ENCODE measurements at places on chromosomes 2 and 18.

DNA sequence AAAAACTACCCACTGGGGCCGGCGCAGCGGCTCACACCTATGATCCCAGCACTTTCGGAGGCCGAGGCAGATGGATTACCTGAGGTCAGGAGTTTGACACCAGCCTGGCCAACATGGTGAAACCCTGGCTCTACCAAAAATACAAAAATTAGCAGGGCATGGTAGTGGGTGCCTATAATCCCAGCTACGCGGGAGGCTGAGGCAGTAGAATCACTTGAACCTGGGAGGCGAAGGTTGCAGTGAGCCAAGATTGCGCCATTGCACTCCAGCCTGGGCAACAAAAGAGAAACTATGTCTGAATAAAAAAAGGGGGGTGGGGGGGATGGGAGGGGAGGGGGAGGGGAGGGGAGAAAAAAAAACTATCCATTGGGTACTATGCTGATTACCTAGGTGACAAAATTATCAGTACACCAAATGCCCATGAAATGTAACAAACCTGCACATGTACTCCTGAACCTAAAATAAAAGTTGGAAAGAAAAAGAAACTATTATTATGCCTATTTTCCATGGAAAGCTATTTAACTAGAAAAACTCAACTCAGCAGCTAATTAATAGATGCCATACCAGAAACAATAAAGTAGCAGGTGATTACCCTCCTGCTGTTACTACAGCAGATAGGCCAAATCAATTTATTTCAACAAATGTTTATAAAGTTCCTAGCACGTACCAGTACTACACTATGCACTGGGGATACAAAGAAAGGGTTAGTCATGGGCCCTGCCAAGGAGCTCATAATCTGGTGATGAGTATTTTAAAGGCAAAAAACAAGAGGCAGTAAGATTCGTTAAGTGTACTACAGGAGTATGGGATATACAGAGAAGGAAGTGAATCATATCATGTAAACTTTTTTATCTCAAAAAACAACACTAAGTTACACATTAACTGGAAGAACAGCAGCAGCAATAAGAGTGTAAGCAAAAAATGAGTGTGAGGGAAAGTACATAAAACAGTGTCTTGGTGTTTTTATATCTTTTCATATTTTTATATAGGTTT, 112.8 kb upstream of the SLC39A10 start:
- no peak for DNase-seq
- no peaks in the 10 kb centered on the region for H3K36me3 ChIP-seq
- peaks cover 10% of the 10 kb centered on the region for H3K4me1 ChIP-seq
- no peak overlapping the region for H3K27ac ChIP-seq
- H3K4me3 ChIP-seq, result no peak overlapping the region

- peaks cover 3% of the 10 kb centered on the region for H3K4me1 ChIP-seq
- H3K36me3 ChIP-seq, result no peaks in the 10 kb centered on the region
- H3K27me3 ChIP-seq, result no peaks in the 10 kb centered on the region
- H3K27ac ChIP-seq, result no peak overlapping the region
- no peak for DNase-seq
Measured at GRCh38 chr2:136034629-136035028, 49.2 kb upstream of the DARS1 start.

GRCh38 chr18:76662626-76663025, 159.7 kb upstream of the ZNF236 start:
- H3K4me3 ChIP-seq, result no peak overlapping the region
- no peaks in the 10 kb centered on the region for H3K4me1 ChIP-seq
- H3K27me3 ChIP-seq, result peaks cover 5% of the 10 kb centered on the region
- no peaks in the 10 kb centered on the region for H3K36me3 ChIP-seq
- DNase-seq, result no peak

- H3K36me3 ChIP-seq, result no peaks in the 10 kb centered on the region
- H3K4me3 ChIP-seq, result no peak overlapping the region
- H3K4me1 ChIP-seq, result peaks cover 1% of the 10 kb centered on the region
- no peak overlapping the region for H3K27ac ChIP-seq
Measured at GRCh38 chr18:71022389-71022788, 733.5 kb downstream of the SOCS6 start.

DNA sequence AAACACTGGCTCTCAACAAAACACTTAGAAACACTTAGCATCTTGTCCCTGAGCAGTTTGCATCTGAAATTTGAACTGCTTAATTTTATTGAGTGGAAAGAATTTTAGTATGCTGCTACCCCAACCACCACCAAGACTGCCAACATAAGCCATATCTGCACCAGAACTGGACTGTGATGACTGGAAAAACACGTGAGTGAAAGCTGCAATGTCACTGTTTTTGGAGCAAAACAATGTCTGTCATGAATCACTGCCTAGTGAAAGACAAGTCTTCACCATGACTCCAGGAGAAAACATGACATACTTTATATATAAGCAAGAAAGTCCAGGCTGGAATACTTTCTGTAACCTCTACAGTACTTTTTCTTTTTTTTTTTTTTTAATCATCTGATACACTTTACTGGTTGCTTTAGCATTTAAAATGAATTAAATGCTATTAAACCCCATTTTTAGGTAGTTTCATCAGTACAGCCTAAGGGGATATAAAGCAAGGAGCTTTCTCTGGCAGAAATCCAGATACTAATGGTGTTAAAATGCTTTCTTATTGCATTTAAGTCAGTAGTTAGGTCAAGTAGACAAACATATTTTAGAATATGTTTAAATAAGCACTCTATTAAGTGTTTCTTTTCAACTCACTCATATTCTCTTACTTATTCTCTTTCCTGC, 2129.4 kb upstream of the PIK3C3 start:
- DNase-seq, result no peak
- no peaks in the 10 kb centered on the region for H3K27me3 ChIP-seq
- no peaks in the 10 kb centered on the region for H3K36me3 ChIP-seq
- H3K4me3 ChIP-seq, result no peak overlapping the region
- no peak overlapping the region for H3K27ac ChIP-seq

GRCh38 chr2:191638079-191638801, 39.7 kb upstream of the NABP1 start:
- no peak for DNase-seq
- peaks cover 8% of the 10 kb centered on the region for H3K4me1 ChIP-seq
- H3K27ac ChIP-seq, result no peak overlapping the region
- no peaks in the 10 kb centered on the region for H3K27me3 ChIP-seq
- H3K36me3 ChIP-seq, result no peaks in the 10 kb centered on the region

DNA sequence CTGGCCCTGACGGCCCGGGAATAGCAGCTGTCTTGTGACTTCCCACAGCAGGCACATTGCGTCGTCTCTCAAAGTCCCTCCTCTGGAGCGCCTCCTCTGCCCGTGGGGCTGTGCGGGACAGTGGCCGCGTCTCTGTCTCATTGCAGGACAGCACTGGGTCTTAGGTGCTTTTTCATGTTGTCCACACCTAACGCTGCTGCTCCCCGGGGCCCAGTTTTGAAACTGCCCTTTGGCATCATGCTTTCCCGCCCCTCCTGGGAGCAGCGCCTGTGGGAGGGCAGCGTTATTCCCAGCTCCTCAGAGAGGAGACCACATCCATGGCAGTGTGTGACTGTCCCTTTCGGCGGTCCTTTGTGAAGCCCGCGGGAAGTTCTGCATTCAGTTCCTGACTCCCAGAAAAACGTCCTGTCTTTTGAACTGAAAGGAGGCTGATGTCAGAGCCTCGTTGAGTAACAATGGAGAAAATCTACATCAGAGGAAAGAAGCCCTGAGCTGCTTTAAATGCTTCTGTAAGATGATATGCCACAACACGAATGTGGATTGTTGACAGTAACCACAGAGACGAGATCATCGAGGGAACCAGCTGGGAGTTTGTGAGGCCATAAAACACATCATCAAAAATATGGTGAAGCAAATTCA, 226.0 kb downstream of the FAM210A start:
- no peak for DNase-seq
- H3K4me3 ChIP-seq, result no peak overlapping the region
- H3K27me3 ChIP-seq, result peaks cover 27% of the 10 kb centered on the region
- H3K36me3 ChIP-seq, result peaks cover 11% of the 10 kb centered on the region

- H3K27me3 ChIP-seq, result no peaks in the 10 kb centered on the region
- no peak for DNase-seq
- H3K4me1 ChIP-seq, result peaks cover 5% of the 10 kb centered on the region
- H3K4me3 ChIP-seq, result no peak overlapping the region
- H3K27ac ChIP-seq, result peak overlapping the region; percentile 30
- H3K36me3 ChIP-seq, result no peaks in the 10 kb centered on the region
Measured at GRCh38 chr18:6382963-6383362, 31.7 kb downstream of the L3MBTL4 start.

DNA sequence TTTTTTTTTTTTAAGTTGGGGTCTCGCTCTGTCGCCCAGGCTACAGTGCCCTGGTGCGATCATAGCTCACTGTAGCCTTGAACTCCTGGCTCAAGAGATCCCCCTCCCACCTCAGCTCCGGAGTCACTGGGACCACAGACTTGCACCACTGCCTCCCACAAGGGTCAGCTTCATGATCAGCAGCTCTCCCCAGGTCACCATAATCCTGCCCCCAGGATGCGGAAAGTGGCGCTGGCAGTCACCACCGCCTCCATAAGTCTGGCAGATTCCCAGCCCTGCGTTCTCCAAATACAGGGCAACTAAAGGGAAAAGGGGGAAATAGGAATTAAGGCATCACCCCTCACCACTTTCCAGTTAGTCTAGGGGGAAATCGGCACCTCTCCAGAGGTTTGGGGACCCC, 5.2 kb upstream of the ARID5A start:
- H3K27me3 ChIP-seq, result peaks cover 42% of the 10 kb centered on the region
- no peak for DNase-seq
- H3K4me1 ChIP-seq, result peaks cover 6% of the 10 kb centered on the region
- peak overlapping the region; percentile 9 for H3K4me3 ChIP-seq

DNA sequence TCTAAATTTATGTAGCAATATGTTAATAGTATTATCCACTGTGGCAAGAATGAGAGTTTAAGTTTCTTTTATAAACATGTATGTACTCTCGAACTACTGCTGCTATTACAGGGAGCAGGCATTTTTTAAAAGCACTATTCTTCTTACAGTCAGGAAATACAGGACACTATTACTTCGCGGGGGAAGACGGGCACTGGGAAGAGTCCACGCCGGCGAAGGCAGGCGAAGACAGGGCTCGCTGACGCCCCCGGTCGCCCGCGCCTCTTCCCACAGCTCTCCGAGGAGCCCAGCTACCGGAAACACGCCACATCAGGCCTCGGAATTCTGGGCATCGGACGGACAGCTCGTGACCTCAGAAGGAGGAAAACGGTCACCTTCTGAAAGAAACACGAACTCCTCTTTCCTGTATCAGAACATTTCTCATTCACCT, 90.2 kb downstream of the FAM161A start:
- peaks cover 4% of the 10 kb centered on the region for H3K36me3 ChIP-seq
- H3K27ac ChIP-seq, result peak overlapping the region; percentile 100
- DNase-seq, result no peak
- H3K4me3 ChIP-seq, result peak overlapping the region; percentile 95
- peaks cover 3% of the 10 kb centered on the region for H3K4me1 ChIP-seq

- peak overlapping the region; percentile 29 for H3K27ac ChIP-seq
- no peak overlapping the region for H3K4me3 ChIP-seq
- H3K27me3 ChIP-seq, result no peaks in the 10 kb centered on the region
- peaks cover 15% of the 10 kb centered on the region for H3K4me1 ChIP-seq
- no peak for DNase-seq
Measured at GRCh38 chr2:135745545-135745944, 3.9 kb downstream of the UBXN4 start.

DNA sequence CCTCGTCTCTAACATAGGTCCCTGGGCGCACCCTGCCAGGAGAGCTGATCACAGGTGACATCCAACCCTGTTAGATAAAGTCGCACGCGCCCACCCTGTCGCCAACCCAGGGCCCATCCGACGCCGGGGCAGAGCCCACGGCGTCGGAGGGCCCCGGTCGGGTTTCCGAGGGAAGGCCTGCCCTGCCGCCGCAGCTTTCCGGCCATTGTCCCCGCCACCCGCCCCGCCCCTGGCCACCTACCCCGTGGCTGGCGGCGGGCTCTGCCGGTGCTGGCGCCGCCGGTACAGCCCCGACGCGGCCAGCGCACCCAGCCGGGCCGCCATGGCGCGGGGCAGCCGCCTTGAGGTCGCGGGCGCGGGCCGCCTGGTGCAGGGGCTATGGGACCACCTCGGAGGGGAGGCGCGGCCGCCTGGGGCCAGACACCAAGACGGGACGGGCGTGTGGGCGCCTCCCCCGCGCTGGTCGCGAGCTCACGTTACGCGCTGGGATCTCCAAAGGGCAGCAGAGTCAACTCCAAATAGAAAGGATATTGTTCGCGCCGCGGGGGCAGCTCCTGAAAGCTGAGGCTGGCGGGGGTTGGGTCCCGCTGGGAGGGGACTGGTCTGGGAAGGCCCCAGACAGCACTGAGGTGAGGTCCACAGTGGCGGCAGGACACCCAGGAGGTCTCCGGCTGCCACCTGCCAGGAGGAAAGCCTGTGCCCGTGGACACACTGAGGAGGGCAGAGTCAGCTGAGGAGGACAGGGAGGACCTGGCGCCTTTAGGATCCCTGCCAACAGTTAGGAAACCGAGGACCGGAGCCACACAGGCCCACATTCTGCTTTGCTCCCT, 11.1 kb downstream of the LIMS2 start:
- no peaks in the 10 kb centered on the region for H3K36me3 ChIP-seq
- peaks cover 41% of the 10 kb centered on the region for H3K27me3 ChIP-seq
- peak overlapping the region; percentile 66 for H3K4me3 ChIP-seq
- H3K4me1 ChIP-seq, result peaks cover 9% of the 10 kb centered on the region

DNA sequence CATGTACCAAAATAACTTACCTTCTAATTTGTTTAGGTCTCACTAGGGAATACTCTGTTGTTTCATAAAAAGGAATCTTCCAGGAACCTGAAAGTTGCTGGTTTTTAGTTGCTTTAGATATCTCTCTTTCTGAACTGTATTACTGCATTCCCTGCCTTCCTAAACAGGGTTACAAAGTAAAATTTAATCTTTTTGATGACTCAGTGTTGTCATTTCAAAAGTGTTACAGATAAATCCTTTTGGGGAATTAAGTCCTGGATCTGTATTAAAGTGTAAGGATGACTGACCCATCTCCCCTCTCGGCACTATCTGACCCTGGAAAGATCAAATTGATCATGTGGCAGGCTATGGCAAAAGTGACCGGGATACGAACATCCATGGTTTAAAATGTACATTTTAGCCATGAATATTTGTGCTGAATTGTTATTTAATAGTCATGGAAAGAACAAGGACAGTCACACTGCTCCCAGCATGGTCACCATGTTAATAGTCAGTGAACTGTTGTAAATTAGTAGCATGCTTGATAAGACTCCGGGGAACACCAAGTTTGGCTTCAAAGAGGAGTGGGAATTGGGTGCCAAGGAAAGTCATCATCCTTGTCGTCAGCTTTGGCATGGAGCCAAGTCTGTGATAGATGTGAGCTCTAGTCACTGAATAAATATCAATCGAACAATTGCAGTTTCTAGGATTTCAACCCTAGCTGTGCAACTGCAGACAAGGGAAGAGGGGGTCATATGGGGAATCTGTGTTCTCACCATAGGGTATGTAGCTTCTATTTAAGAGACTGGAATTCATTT, 4.2 kb downstream of the PLEKHA3 start:
- DNase-seq, result no peak
- H3K36me3 ChIP-seq, result peaks cover 15% of the 10 kb centered on the region
- H3K27me3 ChIP-seq, result no peaks in the 10 kb centered on the region
- no peak overlapping the region for H3K4me3 ChIP-seq

- H3K36me3 ChIP-seq, result no peaks in the 10 kb centered on the region
- H3K27ac ChIP-seq, result no peak overlapping the region
Measured at GRCh38 chr2:113080134-113080533, 12.4 kb downstream of the IL1F10 start.

Measured in progenitor cell of endocrine pancreas (in vitro differentiated cells).